ENCODE measurements at places on chromosomes 7 and 10.

DNA sequence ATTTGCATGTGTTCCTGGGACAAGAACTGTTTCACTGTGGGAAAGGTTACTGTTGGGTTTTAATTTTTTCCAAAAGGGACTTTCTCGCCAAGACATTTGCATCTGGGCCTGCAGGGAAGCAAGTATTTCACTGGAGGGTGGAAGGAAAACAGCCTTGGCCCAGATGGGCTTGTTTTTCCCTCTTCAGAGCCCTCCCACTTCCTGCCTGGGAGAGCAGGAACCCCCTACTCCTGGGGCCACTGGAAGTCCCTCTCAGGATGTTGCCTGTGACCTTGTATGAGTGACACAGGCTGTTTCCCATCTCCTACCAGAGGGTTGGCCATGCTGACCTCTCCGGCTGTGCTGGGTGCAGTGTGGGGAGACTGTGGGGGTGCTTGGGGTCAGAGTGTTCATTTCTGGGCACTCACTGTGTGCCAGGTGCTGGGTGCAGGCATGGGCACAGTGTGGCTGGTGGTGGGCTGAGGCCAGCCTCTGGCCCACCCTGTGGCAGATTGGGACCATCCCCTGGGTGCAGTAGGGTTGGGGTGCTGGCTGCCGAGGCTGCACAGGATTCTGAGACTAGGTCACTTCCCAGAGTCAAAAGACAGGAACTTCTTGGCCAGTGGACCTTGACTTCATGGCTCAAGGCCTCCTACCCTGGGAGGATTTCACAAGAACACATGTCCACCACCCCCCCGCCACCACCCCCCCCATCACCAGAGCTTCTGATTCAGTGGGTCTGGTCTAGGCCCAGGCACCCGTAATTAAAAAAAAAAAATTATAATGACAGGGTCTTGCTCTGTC lies 10.2 kb downstream of the TSPAN15 start:
- DNase-seq, result no peak

DNA sequence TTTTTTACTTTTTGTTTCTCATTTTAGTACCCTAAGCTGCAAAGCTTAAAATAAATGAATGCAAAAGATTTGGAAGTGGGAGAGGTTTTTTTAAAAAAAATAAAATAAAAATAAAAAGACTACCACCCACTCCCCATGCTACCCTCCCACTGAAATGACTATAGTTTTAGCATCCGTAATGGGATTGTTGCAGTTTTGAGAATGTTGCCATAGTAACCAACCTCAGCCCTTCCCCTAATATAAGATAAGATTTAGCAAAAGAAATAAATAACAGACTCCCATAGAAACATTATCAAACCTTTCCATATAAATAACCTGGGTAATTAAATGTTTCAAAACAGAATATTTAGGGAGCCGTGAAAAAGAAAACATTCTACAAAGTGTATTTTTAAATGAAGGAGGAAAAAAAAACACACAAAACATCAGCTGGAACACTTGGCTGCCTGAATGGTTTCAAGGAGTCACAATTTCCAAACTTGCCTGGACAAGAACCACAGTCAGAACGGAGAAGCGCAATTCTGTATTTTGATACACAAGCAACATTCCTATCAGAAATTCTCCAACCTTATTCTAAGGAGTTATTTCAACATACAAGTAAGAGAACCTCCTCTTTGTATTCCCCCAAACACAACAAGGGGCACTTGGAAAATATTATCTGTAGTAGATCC lies 57.4 kb downstream of the DGKI start:
- DNase-seq, result no peak

DNA sequence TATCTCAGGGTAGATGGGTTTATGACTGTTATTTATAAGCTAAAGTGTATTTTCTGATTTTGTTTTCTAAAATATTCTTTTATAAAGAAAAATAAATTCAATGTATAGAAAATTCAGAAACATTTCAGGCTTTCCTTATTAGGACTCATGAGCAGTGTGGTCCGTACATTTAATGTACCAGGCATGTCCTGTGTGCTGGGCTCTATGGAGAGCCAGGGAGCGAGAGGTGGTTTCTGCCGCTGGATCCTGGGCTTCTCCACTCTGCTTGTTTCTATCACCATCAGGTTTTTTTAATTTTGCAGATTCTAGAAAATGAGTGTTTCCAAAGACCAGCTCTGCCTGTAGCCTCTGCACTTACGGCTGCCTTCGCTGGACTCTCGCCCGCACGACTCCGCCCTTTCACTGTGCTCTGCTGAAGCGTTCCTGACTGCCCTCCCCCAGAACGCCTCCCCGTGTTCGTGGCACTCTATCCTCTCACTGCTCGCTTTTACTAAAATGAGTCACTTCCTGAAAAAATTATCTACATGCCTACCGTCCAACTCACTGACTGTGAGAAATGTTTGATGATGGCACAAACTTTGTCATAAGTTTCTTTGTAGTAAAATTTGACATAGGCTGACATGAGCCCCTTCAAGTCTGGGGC lies 188.5 kb downstream of the ZMYND11 start:
- DNase-seq, result peak; percentile 93

DNA sequence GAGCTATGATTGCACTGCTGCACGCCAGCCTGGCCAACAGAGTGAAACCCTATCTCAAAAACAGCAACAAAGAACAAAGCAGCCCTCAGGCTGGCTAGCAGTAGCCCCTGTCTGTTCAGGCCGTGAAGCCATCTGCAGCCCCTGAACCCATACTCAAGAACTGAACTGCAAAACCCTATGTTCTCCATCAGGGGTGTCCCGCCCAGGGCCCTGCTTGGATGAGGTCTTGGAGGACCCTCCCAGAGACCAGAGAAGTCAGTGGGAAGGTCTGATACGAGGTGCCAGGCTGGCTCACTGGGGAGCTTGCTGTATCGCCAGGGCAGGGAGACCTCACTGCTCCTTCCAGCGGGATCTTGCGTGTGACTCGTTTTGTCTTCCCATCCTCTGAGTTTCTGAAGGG lies 39.3 kb downstream of the RBM17 start:
- no peak for DNase-seq

DNA sequence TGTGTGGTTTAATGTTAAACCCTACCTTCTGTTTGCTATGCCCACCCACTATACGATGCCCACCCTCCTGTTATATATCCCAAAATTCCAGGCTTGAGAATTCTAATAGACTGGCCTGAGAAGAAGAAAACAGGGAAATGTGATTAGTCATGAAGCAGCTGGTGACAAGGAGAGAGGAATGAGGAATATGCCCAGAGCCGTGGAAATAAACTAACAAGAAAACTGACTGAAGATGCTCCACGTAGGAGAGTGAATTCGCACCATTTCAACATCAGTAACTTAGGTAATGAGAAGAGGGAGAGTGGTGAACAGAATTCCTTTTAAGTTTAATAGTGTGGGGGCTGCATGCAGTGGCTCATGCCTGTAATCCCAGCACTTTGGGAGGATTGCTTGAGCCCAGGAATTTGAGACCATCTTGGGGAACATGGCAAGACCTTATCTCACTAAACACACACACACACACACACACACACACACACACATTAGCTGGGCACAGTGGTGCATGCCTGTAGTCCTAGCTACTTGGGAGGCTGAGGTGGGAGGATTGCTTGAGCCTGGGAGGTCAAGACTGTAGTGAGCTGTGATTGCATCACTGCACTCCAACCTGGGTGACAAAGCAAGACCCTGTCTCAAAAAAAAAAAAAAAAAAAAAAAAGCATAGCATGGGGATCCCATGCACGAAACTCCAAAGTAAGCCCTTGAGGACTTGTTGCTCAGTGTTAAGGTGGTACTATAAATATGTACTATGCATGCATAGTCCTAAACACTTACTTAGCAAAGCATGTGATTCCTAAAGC lies 16.1 kb upstream of the SYPL1 start:
- DNase-seq, result no peak

DNA sequence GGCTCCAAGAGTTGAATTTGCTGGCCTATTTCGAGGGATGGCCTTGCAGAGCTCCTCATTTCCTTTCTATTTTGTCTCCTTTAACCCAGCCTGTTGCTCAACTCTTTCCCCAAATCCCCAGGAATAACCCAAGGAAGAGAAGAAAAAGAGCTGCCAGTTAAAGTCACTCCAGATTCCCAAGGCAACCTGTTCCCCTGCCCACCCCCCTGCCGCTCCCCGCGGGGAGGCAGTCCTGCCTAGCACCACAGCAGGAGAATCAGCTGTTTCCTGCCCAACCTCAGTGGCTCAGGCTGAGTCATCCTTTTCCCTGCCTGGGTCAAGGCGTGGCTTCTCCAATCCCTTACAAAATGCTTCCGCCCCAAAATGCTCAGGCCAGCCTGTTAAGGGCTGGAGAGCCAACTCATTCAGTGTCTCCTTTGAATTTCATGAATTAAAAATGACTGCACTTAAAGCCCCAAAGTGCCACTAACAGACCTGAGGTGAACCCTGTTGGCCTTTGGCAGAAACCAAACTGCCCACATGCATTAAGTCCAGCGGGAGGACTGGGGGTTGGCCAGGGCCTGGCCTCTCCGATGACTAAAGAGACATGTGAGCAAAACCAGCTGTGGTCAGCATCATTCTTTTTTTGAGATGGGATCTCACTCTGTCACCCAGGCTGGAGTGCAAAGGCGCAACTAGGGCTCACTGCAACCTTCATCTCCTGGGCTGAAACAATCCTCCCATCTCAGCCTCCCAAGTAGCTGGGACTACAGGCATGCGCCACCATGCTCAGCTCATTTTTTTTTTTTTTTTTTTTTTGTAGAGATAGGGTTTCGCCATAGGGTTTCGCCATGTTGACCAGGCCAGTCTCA lies 83.2 kb upstream of the KIF5B start:
- peak; percentile 85 for DNase-seq

DNA sequence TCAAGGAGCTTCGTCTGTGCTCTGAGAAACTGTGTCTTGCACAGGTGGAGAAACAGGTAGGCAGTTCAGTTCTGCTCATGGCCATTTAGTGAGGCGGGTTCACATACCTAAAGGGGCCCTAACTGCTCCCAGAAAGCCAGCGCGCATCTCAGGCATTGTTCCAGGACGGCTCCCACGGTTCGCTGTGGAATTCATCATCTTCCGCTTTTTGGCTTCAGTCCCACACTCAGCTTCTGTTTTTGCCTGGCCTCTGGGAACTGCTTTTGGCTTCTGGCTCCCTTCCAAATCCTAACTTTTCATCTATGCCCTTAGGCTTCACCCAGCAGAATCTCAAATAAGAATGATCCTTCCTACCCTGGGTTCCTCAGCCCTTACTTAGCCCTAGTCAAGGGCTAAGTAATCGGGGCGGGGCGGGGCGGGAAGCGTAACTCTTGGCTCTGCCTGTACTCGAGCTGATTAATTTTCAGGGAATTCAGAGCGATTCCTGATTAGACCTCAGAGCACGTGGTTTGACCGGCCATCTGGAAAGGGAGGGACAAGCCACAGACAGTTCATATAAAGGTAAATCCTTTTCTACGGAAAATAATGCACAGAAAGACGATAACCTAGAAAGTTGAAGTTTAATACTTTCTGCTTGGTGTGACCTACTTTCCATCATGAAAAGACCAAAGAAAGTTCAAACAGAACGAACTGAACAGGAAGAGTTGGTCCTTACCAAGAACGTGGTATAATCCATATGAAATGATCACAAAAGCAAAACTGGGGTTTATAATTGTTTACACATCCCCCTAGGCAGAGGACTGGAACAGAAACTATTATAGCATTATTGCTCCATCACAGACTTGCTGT lies 105.7 kb downstream of the ST8SIA6 start:
- DNase-seq, result peak; percentile 83

- no peak for DNase-seq
These were observed 1229.5 kb downstream of the REEP3 start for GRCh38 chr10:64750672-64751071.

- DNase-seq, result no peak
These were observed 176.4 kb downstream of the XPNPEP1 start for GRCh38 chr10:109746861-109747260.

Data from amniotic stem cell (primary cell).